Lung (tissue), 17 donors: ENCODE measurements at places on chromosomes 5 and 9. TPM values are rescaled to one million over a fixed set of nuclear protein-coding genes. Genes with fewer than 3 reads are reported as not detected.

The ARID3C gene
- total RNA-seq, result not detected

The CDC25C gene
- 0.25 TPM for total RNA-seq

The IFNA2 gene
- total RNA-seq, result not detected

The PRKAA1 gene
- 78.5 TPM for total RNA-seq

The SPAG8 gene
- 20.6 TPM for total RNA-seq

The EPB41L4B gene
- 14.5 TPM for total RNA-seq

The ITK gene
- 3.3 TPM for total RNA-seq

The BTNL8 gene
- total RNA-seq, result 1.5 TPM

The ISL1 gene
- 0.51 TPM for total RNA-seq

The DRD1 gene
- 0.83 TPM for total RNA-seq

The TSTD2 gene
- 26.6 TPM for total RNA-seq

The PCDHA5 gene
- 0.46 TPM for total RNA-seq

The PCDHGA12 gene
- 7.9 TPM for total RNA-seq

The LRRC19 gene
- 0.28 TPM for total RNA-seq

The GBGT1 gene
- 42.9 TPM for total RNA-seq

The IL5 gene
- total RNA-seq, result not detected

The AJM1 gene
- total RNA-seq, result 1.6 TPM

The C1QTNF2 gene
- 2.1 TPM for total RNA-seq

The MELK gene
- 3.5 TPM for total RNA-seq

The SIGMAR1 gene
- total RNA-seq, result 64.1 TPM

The MYOZ3 gene
- 0.55 TPM for total RNA-seq

The PCDHA1 gene
- not detected for total RNA-seq

The C1QTNF3 gene
- 20.3 TPM for total RNA-seq

The GLRA1 gene
- total RNA-seq, result not detected

The OR13C5 gene
- total RNA-seq, result not detected

The SLCO6A1 gene
- not detected for total RNA-seq

The PCDHGA3 gene
- total RNA-seq, result 5.1 TPM

The STXBP1 gene
- 61.5 TPM for total RNA-seq

The PLCXD3 gene
- 2.1 TPM for total RNA-seq

The TMOD1 gene
- 2.4 TPM for total RNA-seq

The ADGRV1 gene
- 39.9 TPM for total RNA-seq

The PHF24 gene
- 0.48 TPM for total RNA-seq

The NMUR2 gene
- total RNA-seq, result 0.28 TPM

The CFAP77 gene
- 12.8 TPM for total RNA-seq

The PITX1 gene
- total RNA-seq, result 0.43 TPM

The GTF3C5 gene
- 47.3 TPM for total RNA-seq

The OGN gene
- total RNA-seq, result 5.6 TPM

The PRSS3 gene
- not detected for total RNA-seq

The SLC6A18 gene
- total RNA-seq, result not detected

The RECK gene
- total RNA-seq, result 19.3 TPM

The RLN1 gene
- 0.48 TPM for total RNA-seq

The FOXD4L3 gene
- total RNA-seq, result 0.21 TPM

The POU5F2 gene
- total RNA-seq, result 2.0 TPM

The FGF10 gene
- 7.8 TPM for total RNA-seq

The LTC4S gene
- total RNA-seq, result 25.3 TPM

The HMGXB3 gene
- total RNA-seq, result 42.3 TPM

The CERCAM gene
- total RNA-seq, result 17.9 TPM

The DND1 gene
- total RNA-seq, result 0.60 TPM

The NIPAL4 gene
- total RNA-seq, result 0.17 TPM

The PCDHGB7 gene
- 16.6 TPM for total RNA-seq

The TNFSF8 gene
- total RNA-seq, result 8.7 TPM

The MLANA gene
- not detected for total RNA-seq

The CCDC180 gene
- total RNA-seq, result 34.3 TPM

The MCIDAS gene
- total RNA-seq, result 0.31 TPM
